ENCODE measurements at places on chromosomes 6 and 20. TPM values are rescaled to one million over a fixed set of nuclear protein-coding genes. Genes with fewer than 3 reads are reported as not detected.

DNA sequence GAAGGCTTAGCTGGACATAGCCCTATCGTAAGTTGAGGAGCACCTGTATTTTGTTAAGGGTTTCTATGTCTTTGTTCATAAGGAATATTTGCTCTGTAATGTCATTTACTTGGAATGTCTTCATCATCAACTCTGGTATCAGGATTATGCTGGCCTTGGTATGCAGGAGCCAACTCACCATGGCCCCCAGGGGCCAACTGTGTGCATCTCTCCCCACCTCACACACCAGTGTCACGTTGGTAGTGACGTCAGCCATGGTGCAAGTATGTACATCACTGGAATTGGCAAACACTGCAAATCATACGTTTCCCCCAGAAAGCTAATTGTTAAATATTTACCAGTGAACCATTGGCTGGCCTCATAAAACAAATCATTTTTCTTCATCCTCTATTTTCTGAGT is 70.8 kb downstream of the YTHDF1 start:
- no peak for DNase-seq

- DNase-seq, result no peak
Measured at GRCh38 chr6:134117409-134117808, 65.0 kb upstream of the SLC2A12 start.

GRCh38 chr20:41150664-41151063 is 13.3 kb downstream of the PLCG1 start:
- DNase-seq, result no peak

GRCh38 chr6:133340557-133340956 is 99.4 kb downstream of the EYA4 start:
- DNase-seq, result no peak

DNA sequence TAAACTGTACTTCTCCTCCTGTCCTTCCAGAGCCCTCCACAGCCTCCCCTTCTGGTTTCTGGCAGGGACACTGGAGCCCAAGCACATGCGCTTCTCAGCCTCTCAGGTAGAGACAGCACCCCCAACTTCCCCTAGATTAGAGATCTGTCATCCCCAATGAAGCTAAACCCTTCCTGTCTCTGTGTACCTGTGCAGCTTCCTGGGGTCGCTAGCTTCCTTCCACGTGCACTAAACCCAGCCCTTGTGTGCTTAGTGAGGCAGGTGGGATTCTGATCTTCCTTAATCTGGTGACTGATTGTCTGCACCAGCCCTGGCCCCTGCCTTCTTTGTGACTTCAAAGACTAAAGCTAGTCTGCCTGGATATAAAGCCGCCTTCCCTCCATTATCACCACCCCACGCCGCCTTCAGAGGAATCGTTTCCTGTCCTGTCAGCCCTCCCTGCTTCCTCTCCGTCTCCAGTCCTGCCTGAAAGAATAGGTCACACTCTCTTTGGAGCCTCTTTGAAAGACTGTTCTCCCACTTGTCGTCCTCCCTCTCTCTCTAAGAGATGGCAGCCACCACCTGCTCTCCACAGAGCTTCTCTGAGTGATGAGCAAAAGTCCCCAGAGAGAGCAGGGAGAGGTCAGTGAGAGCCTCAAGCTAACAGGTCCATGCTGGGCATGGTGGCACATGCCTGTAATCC is 27.5 kb downstream of the CAPN11 start:
- DNase-seq, result peak; percentile 22

Gene CGAS
- total RNA-seq, result 14.9 TPM

Gene ARHGAP40
- not detected for total RNA-seq
